ENCODE measurements at places on chromosomes 13 and 19. TPM values are rescaled to one million over a fixed set of nuclear protein-coding genes. Genes with fewer than 3 reads are reported as not detected.

GRCh38 chr19:37317403-37318209 is 53.3 kb upstream of the ZNF527 start:
- peak overlapping the region; percentile 95 for H3K27ac ChIP-seq
- DNase-seq, result peak; percentile 98
- peak overlapping the region; percentile 96 for H3K4me3 ChIP-seq
- no peaks in the 10 kb centered on the region for H3K27me3 ChIP-seq
- H3K36me3 ChIP-seq, result peaks cover 42% of the 10 kb centered on the region

GRCh38 chr13:45863709-45864590 is 12.4 kb upstream of the SIAH3 start:
- no peaks in the 10 kb centered on the region for H3K4me1 ChIP-seq
- no peak for DNase-seq
- H3K36me3 ChIP-seq, result no peaks in the 10 kb centered on the region
- H3K4me3 ChIP-seq, result no peak overlapping the region
- no peak overlapping the region for H3K27ac ChIP-seq

GRCh38 chr19:13028027-13028426 is 32.8 kb downstream of the NFIX start:
- peaks cover 4% of the 10 kb centered on the region for H3K36me3 ChIP-seq
- DNase-seq, result no peak
- H3K27me3 ChIP-seq, result peaks cover 33% of the 10 kb centered on the region
- peaks cover 14% of the 10 kb centered on the region for H3K4me1 ChIP-seq
- no peak overlapping the region for H3K4me3 ChIP-seq
- H3K27ac ChIP-seq, result peak overlapping the region; percentile 29

- DNase-seq, result no peak
- no peaks in the 10 kb centered on the region for H3K27me3 ChIP-seq
- no peak overlapping the region for H3K27ac ChIP-seq
- no peak overlapping the region for H3K4me3 ChIP-seq
- no peaks in the 10 kb centered on the region for H3K36me3 ChIP-seq
Measured at GRCh38 chr13:51924756-51925544, 63.2 kb downstream of the CCDC70 start.

GRCh38 chr13:60162096-60162495 is 1.6 kb downstream of the DIAPH3 start:
- H3K27ac ChIP-seq, result peak overlapping the region; percentile 42
- peaks cover 42% of the 10 kb centered on the region for H3K4me1 ChIP-seq
- no peaks in the 10 kb centered on the region for H3K27me3 ChIP-seq
- peaks cover 19% of the 10 kb centered on the region for H3K36me3 ChIP-seq

DNA sequence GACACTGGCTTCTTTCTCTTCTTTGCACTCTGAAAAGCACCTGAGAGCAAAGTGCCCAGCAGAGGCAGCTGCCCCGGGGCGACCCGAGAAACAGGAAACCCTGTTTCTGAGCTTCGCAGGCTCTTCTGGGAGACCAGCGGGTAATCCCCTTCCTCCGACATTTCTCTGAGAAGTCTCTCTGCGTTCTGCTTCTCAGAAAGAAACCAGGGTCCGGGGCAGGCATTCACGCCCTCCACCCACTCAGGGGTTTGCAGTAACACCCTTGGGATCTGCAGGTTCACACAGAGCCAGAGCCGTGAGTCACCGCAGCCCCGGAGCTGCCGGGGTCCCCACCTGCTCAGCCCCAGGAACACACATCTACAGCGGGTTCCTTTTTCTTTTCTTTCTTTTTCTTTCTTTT is 86.0 kb downstream of the GADD45B start:
- H3K27ac ChIP-seq, result peak overlapping the region; percentile 87
- H3K4me1 ChIP-seq, result peaks cover 37% of the 10 kb centered on the region
- H3K36me3 ChIP-seq, result no peaks in the 10 kb centered on the region
- H3K27me3 ChIP-seq, result no peaks in the 10 kb centered on the region
- H3K4me3 ChIP-seq, result peak overlapping the region; percentile 83

The TEX29 gene
- total RNA-seq, result 0.51 TPM

- H3K4me1 ChIP-seq, result no peaks in the 10 kb centered on the region
- H3K36me3 ChIP-seq, result peaks cover 85% of the 10 kb centered on the region
- no peak overlapping the region for H3K27ac ChIP-seq
- no peak for DNase-seq
- no peak overlapping the region for H3K4me3 ChIP-seq
Measured at GRCh38 chr13:47955836-47956235, 45.2 kb downstream of the SUCLA2 start.

- no peak overlapping the region for H3K27ac ChIP-seq
- H3K27me3 ChIP-seq, result peaks cover 12% of the 10 kb centered on the region
- H3K36me3 ChIP-seq, result no peaks in the 10 kb centered on the region
- no peak for DNase-seq
- no peak overlapping the region for H3K4me3 ChIP-seq
Measured at GRCh38 chr19:35146746-35147459, 3.8 kb downstream of the FXYD7 start.

GRCh38 chr13:41961466-41961760 is 504 bp upstream of the VWA8 start:
- H3K36me3 ChIP-seq, result peaks cover 7% of the 10 kb centered on the region
- peak overlapping the region; percentile 95 for H3K4me3 ChIP-seq
- H3K4me1 ChIP-seq, result peaks cover 31% of the 10 kb centered on the region
- H3K27ac ChIP-seq, result peak overlapping the region; percentile 93
- no peak for DNase-seq

The ZNF709 gene
- 1.5 TPM for total RNA-seq

- H3K4me1 ChIP-seq, result no peaks in the 10 kb centered on the region
- DNase-seq, result no peak
- no peaks in the 10 kb centered on the region for H3K27me3 ChIP-seq
- no peak overlapping the region for H3K4me3 ChIP-seq
- no peaks in the 10 kb centered on the region for H3K36me3 ChIP-seq
Measured at GRCh38 chr13:36094478-36094877, 36.7 kb downstream of the DCLK1 start.

The SBSN gene
- total RNA-seq, result not detected

- no peaks in the 10 kb centered on the region for H3K4me1 ChIP-seq
- no peaks in the 10 kb centered on the region for H3K27me3 ChIP-seq
- no peak overlapping the region for H3K4me3 ChIP-seq
- H3K36me3 ChIP-seq, result peaks cover 64% of the 10 kb centered on the region
- no peak for DNase-seq
Measured at GRCh38 chr19:45848922-45849321, 14.0 kb downstream of the SYMPK start.

GRCh38 chr19:6947745-6948144 is 60.4 kb downstream of the ADGRE1 start:
- H3K4me1 ChIP-seq, result peaks cover 13% of the 10 kb centered on the region
- H3K27ac ChIP-seq, result peak overlapping the region; percentile 61
- no peaks in the 10 kb centered on the region for H3K36me3 ChIP-seq
- H3K27me3 ChIP-seq, result no peaks in the 10 kb centered on the region
- no peak overlapping the region for H3K4me3 ChIP-seq
- DNase-seq, result peak; percentile 86

GRCh38 chr19:18453269-18454024 is 15.5 kb upstream of the ISYNA1 start:
- peak overlapping the region; percentile 45 for H3K27ac ChIP-seq
- DNase-seq, result no peak
- peaks cover 2% of the 10 kb centered on the region for H3K4me1 ChIP-seq
- H3K4me3 ChIP-seq, result no peak overlapping the region
- H3K36me3 ChIP-seq, result peaks cover 30% of the 10 kb centered on the region

The CEACAM7 gene
- total RNA-seq, result not detected

The TDRD12 gene
- total RNA-seq, result 0.05 TPM

The CKM gene
- total RNA-seq, result not detected

GRCh38 chr19:49395581-49396407 is 7.7 kb downstream of the KASH5 start:
- no peak overlapping the region for H3K27ac ChIP-seq
- H3K36me3 ChIP-seq, result peaks cover 2% of the 10 kb centered on the region
- no peak for DNase-seq
- peaks cover 8% of the 10 kb centered on the region for H3K27me3 ChIP-seq
- H3K4me1 ChIP-seq, result peaks cover 15% of the 10 kb centered on the region
- H3K4me3 ChIP-seq, result no peak overlapping the region

The SHISA2 gene
- 2.2 TPM for total RNA-seq

The MAST1 gene
- total RNA-seq, result 2.4 TPM

The ZNF730 gene
- 0.85 TPM for total RNA-seq

DNA sequence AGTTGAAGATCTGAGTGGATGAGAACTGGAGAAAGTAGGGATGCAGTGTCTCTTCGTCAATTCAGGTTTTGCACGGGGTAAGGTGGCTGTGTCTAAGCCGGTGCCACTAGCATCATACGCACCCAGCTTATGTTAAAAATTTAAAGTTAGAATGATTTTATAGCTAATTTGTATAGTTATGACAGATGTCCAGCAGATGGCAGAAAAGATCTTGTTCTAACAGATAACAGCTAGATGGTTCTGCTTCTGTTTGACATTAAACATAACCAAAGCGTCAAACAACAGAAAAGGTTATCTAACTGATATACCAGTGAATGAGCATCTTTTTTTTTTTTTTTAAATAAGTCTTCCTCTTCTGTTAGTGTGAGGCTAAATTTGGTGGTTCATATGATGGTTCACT is 18.8 kb upstream of the EDDM13 start:
- no peak overlapping the region for H3K4me3 ChIP-seq
- H3K4me1 ChIP-seq, result no peaks in the 10 kb centered on the region
- no peaks in the 10 kb centered on the region for H3K36me3 ChIP-seq
- DNase-seq, result peak; percentile 63

DNA sequence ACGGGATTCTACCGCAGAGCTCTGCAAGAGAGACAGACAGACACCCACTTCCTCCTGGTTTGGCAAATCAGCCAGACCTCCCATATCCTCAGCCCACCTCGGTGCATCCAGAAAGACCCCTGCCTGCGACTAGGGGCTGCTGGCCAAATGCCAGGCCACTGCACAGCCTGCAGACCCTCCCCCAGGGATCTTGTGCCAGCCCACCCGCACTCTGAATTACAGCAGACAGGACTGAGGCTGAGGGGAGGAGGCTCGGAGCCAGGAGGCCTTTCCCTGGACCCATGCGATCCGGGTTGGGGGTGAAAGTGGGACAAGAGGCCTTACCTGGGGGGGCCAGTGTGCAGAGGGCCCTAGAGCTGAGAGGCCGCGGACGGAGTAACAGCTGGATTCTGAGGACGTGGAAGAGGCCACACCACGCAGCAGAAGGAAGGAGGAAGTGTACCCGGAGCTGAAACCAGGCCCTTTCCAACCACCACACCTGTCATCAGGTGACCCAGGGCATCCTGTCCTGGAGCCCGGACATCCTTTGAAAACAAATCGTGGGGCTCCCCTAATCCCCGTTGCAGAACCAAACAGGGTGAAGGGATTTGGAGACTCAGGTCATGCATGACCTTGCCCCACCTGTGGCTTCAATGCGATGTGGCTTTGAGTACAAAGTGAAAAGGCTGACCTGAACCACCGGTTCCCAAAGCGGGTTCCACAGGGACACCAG is 993 bp downstream of the FUT6 start:
- H3K4me3 ChIP-seq, result no peak overlapping the region
- DNase-seq, result no peak
- H3K27ac ChIP-seq, result no peak overlapping the region
- H3K4me1 ChIP-seq, result peaks cover 8% of the 10 kb centered on the region
- peaks cover 2% of the 10 kb centered on the region for H3K27me3 ChIP-seq

The CEACAM8 gene
- not detected for total RNA-seq

The KIR3DL2 gene
- 0.47 TPM for total RNA-seq

DNA sequence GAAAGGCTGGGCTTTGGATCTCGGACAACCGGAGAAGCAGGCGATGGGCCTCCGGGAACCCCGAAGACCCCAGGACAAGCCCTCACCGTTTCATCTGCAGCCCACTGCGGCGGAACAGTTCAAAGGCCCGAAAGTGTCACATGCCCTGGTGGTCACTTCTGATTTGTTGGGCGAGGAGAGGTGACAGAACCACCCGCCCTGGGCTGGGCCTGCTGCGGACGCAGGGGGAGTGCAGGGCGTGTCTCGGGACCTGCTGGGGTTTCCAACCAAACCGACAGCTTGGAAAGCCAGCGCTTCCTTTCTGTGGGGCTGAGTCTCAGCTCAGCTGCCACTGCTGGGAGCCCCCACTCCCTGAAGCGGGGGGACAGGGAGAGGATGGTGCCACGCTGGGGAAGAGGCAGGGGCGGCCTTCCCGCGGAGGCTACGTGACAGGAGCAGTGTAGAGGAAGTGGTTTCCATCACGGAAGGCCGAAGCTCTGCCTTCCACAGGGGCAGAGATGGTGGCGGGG is 22.8 kb upstream of the ZBTB7A start:
- H3K27me3 ChIP-seq, result no peaks in the 10 kb centered on the region
- H3K4me3 ChIP-seq, result peak overlapping the region; percentile 86
- peaks cover 20% of the 10 kb centered on the region for H3K36me3 ChIP-seq
- peaks cover 36% of the 10 kb centered on the region for H3K4me1 ChIP-seq
- DNase-seq, result peak; percentile 92

DNA sequence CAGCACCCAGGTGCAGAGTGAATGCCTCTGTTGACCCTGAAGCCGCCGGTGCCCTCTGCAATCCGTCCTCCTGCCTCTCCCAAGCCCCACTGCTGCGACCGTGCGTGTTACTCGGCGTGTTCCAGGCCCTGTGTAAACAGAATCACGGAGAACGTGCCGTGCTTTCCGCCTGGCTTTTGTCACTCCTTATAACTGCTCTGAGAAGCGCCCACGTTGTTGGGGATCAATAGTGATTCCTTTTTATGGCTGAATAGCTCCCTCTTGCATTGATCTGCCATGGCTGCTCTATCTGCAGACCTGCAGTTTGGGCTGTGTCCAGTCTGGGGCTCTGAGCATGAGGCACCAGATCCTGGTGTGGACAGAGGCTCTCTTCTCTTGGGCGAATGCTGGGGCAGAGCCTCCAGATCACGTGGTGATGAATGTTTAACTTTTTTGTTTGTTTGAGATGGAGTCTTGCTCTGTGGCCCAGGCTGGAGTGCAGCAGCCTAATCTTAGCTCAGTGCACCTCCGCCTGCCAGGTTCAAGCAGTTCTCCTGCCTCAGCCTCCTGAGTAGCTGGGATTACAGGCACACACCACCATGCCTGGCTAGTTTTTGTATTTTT is 15.8 kb downstream of the ADPRHL1 start:
- no peaks in the 10 kb centered on the region for H3K4me1 ChIP-seq
- no peaks in the 10 kb centered on the region for H3K36me3 ChIP-seq
- H3K27ac ChIP-seq, result no peak overlapping the region

GRCh38 chr19:18898081-18898606 is 2.2 kb upstream of the CERS1 start:
- peaks cover 22% of the 10 kb centered on the region for H3K27me3 ChIP-seq
- peaks cover 17% of the 10 kb centered on the region for H3K36me3 ChIP-seq
- no peak overlapping the region for H3K27ac ChIP-seq
- no peak for DNase-seq
- H3K4me1 ChIP-seq, result peaks cover 2% of the 10 kb centered on the region
- no peak overlapping the region for H3K4me3 ChIP-seq

- no peak for DNase-seq
- no peak overlapping the region for H3K4me3 ChIP-seq
Measured at GRCh38 chr19:8324186-8325050, 3.1 kb downstream of the RPS28 start.

- no peak overlapping the region for H3K27ac ChIP-seq
- no peak overlapping the region for H3K4me3 ChIP-seq
- DNase-seq, result no peak
- no peaks in the 10 kb centered on the region for H3K4me1 ChIP-seq
- no peaks in the 10 kb centered on the region for H3K27me3 ChIP-seq
Measured at GRCh38 chr13:87497426-87497825, 173.7 kb upstream of the SLITRK5 start.

- no peaks in the 10 kb centered on the region for H3K27me3 ChIP-seq
- peak overlapping the region; percentile 95 for H3K27ac ChIP-seq
- peaks cover 43% of the 10 kb centered on the region for H3K4me1 ChIP-seq
- H3K36me3 ChIP-seq, result peaks cover 45% of the 10 kb centered on the region
- peak overlapping the region; percentile 97 for H3K4me3 ChIP-seq
Measured at GRCh38 chr19:38617283-38617763, 430 bp downstream of the MAP4K1 start.

- H3K36me3 ChIP-seq, result peaks cover 42% of the 10 kb centered on the region
- H3K4me1 ChIP-seq, result peaks cover 16% of the 10 kb centered on the region
- peak overlapping the region; percentile 69 for H3K27ac ChIP-seq
- H3K27me3 ChIP-seq, result no peaks in the 10 kb centered on the region
- H3K4me3 ChIP-seq, result no peak overlapping the region
- no peak for DNase-seq
Measured at GRCh38 chr19:15372470-15372869, 7.1 kb downstream of the AKAP8 start.
